ENCODE measurements at places on chromosomes 5 and 9.

GRCh38 chr9:106869028-106869427 lies 6.1 kb downstream of the ZNF462 start:
- no peak for DNase-seq

GRCh38 chr5:10530601-10531320 lies 33.1 kb upstream of the ANKRD33B start:
- no peak for DNase-seq

DNA sequence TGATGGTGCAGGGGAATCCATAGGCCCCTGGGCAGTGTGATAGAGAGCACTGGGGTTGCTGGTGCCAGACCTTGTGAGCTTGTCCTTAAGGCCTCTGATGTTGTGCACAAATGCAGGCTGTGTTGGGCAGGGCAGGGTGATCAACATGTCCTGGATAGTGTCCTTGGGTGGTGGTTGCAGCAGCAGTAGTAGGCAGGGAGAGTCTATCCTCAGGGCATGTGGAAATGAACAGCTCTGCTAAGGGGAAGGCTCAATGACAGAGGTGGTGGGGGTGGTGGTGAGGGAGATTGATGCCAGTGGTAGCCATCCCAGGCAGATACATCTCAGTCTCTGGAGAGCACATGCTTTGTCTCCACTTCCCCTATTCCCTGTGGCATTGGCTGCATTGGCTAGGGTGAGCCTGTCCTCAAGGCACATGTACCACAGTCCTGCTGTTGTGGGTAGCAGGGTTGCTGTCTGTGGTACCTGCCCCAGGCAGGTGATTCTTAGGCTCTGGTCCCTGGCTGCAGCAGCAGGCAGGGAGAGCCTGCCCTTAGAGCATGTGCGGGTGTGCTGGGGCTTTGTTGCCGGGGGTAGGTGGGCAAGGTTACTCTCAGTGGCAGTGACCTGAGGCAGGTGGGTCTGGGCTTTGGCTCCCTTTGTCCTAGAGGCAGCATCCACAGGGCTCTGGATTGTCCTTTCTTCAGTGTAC lies 111.1 kb downstream of the WDR70 start:
- no peak for DNase-seq

- no peak for DNase-seq
These were observed 48.1 kb upstream of the PRR16 start for GRCh38 chr5:120415985-120416384.

- no peak for DNase-seq
These were observed 311.6 kb upstream of the PRR16 start for GRCh38 chr5:120152472-120152871.

DNA sequence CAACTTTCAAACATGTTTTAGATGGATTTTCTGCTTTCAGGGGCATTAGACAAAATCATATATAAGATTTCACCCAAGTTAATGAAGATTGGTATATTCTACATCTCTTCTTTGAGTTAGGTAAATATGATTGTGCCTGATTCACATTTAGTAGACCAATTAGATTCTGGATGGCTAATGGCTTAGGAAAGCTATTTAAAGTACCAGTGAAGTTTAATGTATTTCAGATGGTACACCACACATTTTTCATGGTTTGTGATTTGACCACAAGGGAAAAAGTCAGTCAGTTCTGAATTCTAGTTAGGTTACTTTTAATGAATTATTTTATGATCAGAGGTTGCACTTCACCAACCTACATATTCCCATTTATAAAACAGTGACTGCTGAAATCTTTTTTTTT lies 409.7 kb downstream of the ADGRV1 start:
- DNase-seq, result no peak
